GOT3 (cell line): ENCODE measurements at places on chromosomes 16 and 17.

DNA sequence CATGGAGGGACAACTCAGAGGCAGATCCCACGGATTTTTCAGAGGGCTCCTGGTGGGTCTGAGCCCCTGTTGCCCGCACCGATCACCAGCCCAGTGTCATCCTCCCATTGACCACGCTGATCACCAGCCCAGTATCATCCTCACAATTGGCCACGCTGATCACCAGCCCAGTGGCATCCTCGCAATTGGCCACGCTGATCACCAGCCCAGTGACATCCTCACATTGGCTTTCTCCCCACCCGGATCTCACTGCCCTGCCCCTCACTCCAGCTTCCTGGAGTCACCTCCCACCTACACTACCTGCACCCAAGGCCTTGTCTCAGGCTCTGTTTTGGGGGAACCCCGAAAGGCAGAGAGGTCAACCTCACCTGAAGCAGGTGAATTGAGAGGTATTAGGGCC, 358.2 kb upstream of the TNRC6C start:
- DNase-seq = no peak

GRCh38 chr17:79054200-79054960, 20.2 kb upstream of the ENGASE start:
- DNase-seq = no peak

- no peak for DNase-seq
Measured at GRCh38 chr17:57517273-57517631, 227.8 kb downstream of the CCDC182 start.

DNA sequence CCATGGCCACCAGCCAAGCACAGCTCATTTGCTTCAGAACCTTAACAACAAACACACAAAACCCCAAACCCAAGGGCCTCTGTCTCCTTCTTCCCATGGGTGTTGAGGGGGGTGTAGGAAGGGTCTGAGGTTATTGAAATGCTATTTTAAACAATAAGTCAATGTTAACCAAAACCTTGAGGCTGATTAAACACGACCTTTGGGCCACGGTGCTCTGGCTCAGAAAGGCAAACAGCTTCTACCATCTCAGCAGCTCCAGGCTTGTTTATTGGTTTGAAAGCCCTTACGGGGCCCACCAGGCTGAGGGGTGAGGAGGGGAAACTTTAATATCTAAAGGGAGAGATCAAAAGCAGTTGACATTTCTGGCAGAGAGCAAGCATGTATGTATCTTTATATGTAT, 185.7 kb upstream of the IRX6 start:
- DNase-seq = no peak

DNA sequence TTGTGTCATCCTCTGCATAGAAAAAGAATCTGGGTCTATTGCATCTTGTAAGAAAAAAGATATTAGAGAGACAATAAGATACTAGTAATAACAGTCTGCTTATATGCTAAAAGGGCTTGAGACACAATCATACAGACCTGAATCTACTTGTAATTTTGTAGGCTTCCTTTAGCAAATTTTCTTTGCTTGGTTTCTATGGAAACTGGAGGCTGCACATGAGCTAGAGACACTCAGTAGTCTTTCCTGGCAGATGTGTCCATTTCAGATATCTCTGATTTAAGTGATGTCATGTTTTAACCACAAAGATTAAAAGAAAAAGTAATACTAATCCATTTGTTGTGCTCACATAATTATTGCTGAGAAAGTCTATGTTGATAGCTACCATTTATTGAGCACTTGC, 123.9 kb upstream of the GNAO1 start:
- no peak for DNase-seq

GRCh38 chr16:12311877-12312276, 335.3 kb downstream of the SNX29 start:
- DNase-seq = no peak

- no peak for DNase-seq
Measured at GRCh38 chr16:23160082-23160481, 10.8 kb upstream of the USP31 start.

DNA sequence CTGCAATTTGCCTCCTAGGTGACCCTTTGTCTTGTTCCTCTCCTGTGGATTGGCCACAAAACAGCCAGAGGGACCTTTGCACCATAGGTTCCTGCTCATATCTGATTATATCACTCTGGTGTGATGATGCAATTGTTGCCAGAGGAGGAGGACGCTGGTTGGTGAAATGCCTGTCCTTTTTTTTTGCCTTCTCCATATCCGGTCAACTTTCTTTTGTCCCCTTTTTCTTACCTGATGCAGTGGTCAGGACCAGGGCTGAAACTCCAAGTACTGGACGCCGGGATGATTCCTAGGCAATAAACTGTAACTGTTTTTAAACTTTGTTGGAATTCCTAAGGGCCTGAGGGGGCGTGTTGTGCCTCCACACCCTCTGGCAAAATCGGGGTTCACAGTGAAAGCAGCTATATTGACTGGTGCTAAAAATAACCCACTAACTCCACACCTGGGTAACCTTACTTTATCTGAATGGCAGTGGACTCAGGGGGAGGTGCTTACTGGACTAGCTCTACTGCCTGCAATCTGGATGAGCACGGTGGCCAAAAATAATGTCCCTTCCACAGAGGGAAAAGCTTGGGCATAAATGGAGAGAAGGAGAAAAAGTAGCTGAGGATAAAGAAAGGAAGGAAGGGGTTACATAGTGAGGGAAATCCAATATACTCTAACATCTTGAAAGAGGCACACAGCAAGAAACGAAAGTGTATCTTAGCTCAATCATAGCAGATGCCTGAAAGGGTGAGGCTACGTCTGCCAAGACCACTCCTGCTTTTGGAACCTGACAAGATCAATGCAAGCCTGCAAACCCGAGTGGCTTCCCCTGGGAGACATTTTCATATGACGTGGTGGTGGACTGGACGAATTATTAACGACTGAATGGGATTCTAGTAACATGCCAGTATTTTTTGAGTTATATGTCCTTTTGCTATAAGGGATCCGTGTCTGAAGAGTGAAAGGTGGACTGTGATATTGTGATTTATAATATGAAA, 28.4 kb upstream of the ZNF423 start:
- DNase-seq = no peak

DNA sequence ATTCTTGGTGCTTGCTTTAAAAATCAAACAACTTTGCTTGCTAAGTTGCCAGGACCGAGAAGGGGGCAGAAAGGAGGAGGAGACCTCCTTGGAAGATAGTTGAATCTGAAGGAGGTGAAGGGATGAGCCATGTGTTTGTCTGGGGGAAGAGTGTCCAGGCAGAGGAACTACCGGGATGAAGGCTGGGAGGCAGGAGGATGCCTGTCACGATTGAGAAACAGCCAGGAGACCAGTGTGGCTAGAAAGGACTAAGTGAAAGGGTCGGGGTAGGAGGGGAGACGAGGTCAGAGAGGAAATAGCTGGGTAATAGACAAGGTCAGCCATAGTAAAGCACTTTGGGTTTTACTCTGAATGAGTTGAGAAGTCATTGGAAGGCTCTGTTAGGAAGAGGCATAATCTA, 38.9 kb upstream of the CSNK2A2 start:
- no peak for DNase-seq

GRCh38 chr17:32515677-32516383, 29.0 kb downstream of the CDK5R1 start:
- no peak for DNase-seq

GRCh38 chr16:48575471-48576050, 34.4 kb downstream of the N4BP1 start:
- DNase-seq = no peak

DNA sequence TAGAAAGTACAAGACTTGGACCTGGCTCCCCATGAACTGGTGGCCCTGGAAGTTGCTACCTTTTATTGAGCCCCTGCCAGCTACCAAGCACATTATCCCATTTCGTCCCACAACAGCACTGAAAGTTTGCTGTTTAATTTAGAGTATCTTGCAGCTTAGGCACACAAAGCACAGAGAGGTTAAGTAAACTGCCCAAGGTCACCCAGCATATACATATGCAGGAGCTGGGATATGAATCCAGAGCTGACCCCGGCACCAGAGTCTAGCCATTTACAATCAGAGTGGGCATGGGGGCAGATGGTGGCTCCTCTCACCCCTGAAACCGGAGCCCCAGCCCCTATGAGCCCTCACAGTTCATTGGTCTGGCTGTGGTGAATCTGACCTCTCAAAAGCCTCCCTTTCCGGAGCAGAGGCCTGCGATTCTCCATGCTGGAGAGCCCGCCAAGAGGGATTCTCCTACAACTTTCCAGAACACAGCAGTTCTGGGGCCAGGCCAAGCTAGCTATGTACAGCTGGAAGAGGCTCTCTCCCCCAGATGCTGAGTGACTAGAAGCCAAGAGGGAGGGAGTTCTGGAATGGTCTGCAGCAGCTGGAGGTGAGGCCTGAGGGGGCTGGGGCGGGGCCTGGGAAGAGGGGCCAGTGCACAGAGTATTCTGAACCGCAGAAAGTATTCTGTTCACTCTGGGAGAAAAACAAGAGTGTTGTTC, 58.3 kb downstream of the SREBF1 start:
- DNase-seq = no peak

DNA sequence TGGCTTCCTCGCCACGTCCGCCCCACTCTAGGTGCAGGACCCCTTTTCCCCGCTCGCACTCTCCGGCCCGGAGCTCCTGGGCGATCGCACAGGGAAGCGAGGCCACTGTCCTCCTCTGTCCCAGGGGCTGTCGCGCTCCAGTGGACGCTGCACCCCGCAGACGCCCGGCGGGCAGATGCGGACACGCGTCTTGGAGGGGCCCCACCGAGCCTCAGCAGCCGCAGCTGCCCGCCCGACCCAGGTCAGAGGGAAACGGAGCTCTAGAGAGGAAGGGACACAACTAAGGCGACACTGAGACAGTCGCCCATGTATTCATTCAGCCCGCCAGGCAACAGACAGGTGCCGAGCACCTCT, 726 bp upstream of the SLC13A5 start:
- no peak for DNase-seq

DNA sequence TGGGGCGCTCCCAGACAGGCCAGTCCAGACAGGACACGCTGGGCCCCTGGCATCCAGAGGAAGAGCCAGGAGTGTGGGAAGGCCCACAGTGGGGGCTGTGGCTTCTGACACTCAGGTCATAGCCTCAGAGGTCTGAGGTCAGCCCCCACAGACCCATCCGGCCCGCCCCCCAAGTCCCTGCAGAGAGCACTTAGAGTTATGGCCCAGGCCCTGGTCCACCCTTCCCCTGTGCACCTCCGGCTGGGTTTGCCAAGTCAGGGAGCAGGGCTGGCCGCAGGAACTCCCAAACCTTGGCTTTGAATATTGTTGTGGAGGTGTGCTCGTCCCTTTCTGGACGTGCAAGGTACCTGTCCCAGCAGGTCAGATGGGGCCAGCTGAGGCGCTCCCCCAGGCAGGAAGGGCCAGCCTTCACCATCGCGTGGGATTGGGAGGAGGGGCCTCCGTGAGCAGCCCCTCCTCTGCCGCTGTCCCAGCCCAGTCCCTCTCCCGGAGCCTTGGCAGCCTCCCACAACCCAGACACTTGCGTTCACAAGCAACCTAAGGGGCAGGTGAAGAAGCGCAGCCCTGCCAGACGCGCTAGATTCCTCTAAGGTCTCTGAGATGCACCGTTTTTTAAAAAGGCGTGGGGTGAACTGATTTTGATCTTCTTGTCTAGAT, 74.6 kb downstream of the SOCS1 start:
- no peak for DNase-seq

DNA sequence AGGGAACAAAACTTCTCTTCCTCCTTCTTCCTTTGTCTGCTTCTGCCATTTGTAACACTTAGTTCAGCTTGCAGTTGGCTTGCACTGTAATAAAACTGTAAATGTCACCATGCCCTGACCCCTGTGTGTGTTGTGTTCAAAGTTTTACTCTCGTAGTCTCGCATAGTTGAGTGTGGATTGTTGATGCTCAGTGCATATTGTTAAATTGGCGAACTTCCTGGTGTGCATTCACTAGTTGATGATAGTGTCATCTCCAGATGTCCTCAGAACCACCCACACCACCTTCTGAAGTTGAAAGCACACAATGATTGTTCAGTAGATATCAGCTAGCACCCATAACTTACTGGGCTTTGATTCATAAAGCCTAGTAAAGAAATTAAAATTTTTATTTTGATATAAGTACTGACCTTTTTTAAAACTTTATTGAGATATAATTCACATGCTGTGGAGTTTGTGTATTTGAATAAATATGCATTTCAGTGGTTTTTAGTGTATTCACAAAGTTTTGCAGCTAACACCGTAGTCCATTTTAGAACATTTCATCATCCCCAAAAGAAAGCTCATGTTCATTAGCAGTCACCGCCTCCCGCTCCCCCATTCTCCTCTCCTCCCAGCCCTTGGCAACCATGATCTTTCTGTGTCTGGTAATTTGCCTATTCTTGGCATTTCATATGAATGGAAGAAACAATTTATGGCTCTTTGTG, 25.0 kb downstream of the USP10 start:
- no peak for DNase-seq

DNA sequence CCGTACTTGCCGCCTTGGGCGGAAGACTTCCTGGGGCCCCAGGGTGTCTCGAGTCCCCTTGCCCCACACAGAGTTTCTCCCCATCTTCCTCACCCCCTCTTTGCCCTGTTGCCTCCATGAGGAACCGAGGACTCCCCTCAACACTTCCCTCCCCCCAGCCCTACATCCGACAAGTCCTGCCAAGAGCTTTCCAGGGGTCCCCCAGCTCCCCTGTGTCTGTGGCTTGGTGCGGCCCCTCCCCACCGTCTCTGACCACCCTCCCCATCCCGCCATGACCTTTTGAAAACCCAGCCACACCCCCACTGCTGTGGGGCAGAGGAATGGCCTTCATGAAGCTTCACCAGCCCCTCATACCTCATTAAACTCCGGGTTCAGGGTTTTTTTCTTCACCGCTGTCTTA, 11.4 kb downstream of the SCGB1C2 start:
- no peak for DNase-seq

DNA sequence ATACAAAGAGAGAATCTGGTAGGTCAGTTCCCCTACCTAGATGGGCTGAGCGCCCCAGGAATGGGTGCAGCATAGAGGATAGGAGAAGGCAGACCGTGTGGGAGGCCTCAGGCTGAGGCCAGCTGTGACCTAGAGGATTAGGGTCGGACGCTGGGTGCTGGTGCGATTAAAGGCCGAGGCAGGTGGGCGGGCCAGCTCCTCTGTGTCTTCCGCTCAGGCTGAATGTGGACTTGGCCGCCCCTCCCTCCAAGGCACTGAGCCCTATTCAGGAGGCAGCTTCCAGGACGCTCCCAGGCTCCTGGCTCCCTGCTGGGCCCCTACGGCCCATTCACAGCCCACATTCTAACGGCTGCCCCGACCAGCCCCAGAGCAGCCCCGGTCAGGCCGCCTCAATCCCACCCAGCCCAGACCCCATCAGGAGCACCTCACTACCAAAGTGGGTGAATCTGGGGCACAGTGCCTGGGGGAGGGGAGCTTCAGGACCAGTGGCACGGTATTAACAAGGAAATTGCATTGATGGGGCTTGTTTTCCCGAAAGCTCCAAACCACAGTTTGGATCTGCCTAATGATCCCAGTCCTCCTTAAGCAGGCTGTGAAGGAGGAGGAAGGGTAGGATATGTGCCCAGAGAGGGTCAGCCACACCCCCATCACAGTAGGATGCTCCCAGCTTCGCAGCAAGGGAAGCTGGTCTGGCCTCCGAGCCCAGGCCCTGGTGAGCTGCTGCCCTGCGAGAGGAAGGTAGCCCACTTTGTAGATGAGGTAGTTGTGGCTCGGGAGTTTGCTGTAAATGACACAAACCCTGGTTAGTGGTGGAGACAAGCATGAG, 14.5 kb downstream of the RHBDL3 start:
- DNase-seq = no peak
